Thoracic aorta (tissue), 2 donors: ENCODE measurements at places on chromosomes 5 and 9. TPM values are rescaled to one million over a fixed set of nuclear protein-coding genes. Genes with fewer than 3 reads are reported as not detected.

The PCAT7 gene
- not detected for total RNA-seq

The SLC6A3 gene
- 0.14 TPM for total RNA-seq

The MYORG gene
- total RNA-seq = 7.4 TPM

The LEAP2 gene
- 0.49 TPM for total RNA-seq

The PTGR1 gene
- total RNA-seq = 20.2 TPM

The NMUR2 gene
- total RNA-seq = not detected
